ENCODE measurements at places on chromosomes 1 and 21.
A peak's percentile ranks its signal among the peaks of the same experiment; 100 is the strongest.

DNA sequence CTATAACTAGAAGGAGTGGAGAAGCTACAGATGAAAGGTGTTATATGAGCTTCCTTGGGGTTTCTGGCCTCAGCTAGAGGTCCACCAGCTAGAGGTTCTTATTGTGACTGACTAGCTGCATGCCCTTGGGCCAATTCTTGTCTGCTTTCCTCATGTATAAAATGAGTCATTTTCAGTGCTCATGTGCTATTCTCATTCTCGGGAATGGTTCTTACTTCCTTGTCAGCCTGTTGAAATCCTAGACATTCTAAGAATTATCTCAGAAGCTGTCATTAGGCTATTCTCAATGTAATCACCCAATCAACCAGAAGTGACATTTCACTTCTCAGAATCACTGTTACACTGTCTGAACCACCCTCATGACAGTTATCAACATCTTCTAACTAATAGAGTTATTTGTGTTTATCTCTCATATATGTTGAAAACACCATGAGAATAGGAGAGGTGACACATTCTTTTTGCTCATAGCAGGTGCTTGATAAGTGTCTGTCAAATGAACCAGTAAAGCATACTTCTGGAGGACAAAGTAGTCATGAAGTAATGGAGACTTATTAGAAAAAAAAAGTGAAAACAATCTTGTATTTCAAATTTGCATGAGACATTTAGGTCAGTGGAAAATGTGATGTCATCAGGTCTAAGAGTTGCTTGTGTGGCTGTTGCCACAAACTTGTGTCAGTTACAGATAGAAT lies 122.8 kb upstream of the IVNS1ABP start:
- no peaks in the 10 kb centered on the region for H3K36me3 ChIP-seq
- no peak for DNase-seq
- peaks cover 11% of the 10 kb centered on the region for H3K4me1 ChIP-seq

DNA sequence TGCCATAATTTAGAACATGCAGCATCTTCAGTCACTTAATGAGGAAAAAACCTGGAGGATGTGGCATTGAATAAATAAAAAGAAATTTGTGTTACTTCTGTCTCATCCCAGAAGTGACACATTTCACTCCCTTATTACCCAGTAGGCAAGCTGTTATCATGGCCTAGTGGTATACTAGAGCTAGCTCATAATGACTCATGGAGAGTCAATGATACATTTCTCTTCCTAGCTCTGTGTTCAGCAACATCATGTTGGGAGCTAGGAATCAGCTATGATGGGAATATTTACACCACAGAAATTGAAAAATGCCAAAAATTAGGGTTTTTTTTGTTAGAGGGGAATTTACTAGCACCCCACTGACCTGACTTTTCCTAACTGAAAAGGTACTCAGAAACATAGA lies 182.7 kb downstream of the HMCN1 start:
- H3K4me3 ChIP-seq = no peak overlapping the region
- no peaks in the 10 kb centered on the region for H3K36me3 ChIP-seq
- no peaks in the 10 kb centered on the region for H3K4me1 ChIP-seq
- H3K27ac ChIP-seq = no peak overlapping the region
- H3K27me3 ChIP-seq = no peaks in the 10 kb centered on the region

- H3K27ac ChIP-seq = no peak overlapping the region
- H3K4me3 ChIP-seq = no peak overlapping the region
- no peak for DNase-seq
- no peaks in the 10 kb centered on the region for H3K27me3 ChIP-seq
- no peaks in the 10 kb centered on the region for H3K36me3 ChIP-seq
Observed at GRCh38 chr21:16194095-16194787, 464.5 kb downstream of the USP25 start.

DNA sequence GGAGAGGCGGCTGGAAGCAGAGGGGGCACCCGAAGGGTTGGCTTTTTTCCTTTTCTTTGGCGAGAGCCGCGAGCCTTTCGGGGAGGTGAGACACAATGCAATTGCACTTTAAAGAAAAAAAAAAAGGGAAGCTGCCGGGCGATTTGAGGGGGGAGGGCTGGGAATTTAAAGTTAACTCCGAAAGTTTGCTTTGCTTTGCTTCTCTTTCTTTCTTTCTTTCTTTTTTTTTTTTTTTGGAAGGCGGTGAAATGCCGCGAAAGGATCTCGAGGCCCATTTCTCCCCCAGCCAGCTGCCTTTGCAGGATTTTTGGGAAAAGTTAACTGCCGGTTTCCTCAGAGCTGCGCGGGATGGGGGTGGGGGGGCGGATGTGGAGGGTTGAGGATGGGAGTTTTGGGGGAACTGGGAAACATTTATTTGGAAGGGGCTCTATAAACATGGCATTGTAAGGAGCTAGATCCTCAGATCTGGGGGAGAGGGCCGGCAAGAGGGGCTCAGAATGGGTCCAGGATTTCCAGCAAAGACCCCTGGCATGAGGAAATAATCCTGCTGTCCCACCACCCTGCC lies 997 bp downstream of the ZNF362 start:
- H3K36me3 ChIP-seq = no peaks in the 10 kb centered on the region
- H3K27me3 ChIP-seq = no peaks in the 10 kb centered on the region
- no peak for DNase-seq
- peak overlapping the region; percentile 73 for H3K4me3 ChIP-seq
- H3K4me1 ChIP-seq = peaks cover 46% of the 10 kb centered on the region

DNA sequence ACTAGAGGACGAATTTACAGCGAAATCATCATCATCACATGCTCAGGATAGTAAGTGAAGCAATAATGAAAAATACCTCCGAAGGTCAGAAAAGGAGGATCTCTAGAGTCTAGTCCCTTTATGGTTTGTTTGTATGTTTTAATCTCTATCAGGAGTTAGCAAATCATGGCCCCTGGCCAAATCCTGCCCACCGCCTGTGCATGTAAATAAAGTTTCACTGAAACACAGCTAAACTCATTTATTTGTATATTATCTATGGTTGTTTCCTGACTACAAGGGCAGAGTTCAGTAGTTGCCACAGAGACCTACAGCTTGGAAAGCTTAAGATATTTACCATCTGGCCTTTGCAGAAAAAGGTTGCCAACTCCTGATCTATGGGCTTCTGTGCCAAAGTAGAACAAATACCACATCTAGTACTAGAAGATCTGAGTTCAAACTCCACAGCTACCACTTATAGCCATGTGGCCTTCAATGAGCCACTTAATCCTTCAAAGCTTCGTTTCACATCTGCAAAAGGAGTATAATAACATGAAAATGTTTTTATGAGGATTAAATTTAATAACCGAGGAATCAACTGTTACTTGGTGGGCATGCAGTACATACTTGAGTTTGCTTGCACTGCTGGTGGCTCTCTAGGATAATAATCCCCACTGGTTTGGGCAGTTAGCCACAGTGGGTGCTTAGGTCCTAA lies 94.0 kb upstream of the KIF26B start:
- no peaks in the 10 kb centered on the region for H3K36me3 ChIP-seq
- H3K27ac ChIP-seq = no peak overlapping the region
- no peaks in the 10 kb centered on the region for H3K27me3 ChIP-seq
- DNase-seq = peak; percentile 21
- peaks cover 8% of the 10 kb centered on the region for H3K4me1 ChIP-seq
